ENCODE measurements at places on chromosomes 5 and 9.
A peak's percentile ranks its signal among the peaks of the same experiment; 100 is the strongest.

GRCh38 chr5:154284433-154284832, 93.9 kb downstream of the GALNT10 start:
- no peak for DNase-seq

- DNase-seq = no peak
Observed at GRCh38 chr5:95759634-95760033, 28.5 kb downstream of the RHOBTB3 start.

- DNase-seq = no peak
Observed at GRCh38 chr9:125460883-125461635, 199.4 kb downstream of the GAPVD1 start.

- no peak for DNase-seq
Observed at GRCh38 chr9:122095010-122095767, 2.1 kb upstream of the TTLL11 start.

DNA sequence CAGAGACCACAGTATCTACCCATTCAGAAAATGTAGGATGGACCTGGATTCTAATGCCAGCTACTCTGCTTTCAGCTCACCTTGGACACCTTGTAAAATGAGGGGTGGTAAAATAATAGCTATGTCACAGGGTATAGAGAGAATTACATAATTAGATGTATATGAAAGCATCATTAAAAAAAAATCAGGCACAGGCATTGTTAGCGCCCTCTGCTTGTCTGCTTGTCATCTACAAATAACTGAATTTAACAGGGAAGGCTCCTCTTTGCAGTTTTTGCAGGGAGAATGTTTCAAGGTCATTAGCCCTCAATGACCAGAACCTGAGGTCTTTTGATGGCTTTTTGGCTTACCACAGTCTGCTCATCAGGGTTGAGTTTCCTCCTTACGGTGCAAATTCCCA, 58.0 kb downstream of the GPR21 start:
- no peak for DNase-seq

DNA sequence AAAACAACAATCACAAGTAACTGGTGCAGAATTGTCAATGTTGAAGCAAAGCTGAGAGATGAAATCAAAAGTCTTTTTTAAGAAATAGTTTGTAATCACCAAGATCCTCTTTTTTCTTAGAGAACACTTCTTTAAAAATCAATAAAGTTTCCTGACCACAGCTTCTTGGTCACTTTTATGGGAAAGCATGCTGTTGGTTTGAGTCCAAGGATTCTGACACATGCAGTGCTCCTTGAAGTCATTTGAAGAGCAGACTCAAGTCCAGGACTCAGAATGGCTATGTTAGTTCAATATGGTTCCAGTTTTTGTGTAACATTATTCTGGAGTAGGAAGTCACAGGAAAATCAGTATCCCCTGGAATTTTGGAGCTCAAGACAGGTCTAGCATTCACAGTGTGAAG, 480.6 kb downstream of the NR2F1-AS1 start:
- DNase-seq = no peak

- DNase-seq = no peak
Observed at GRCh38 chr9:104861397-104861796, 66.6 kb downstream of the ABCA1 start.

DNA sequence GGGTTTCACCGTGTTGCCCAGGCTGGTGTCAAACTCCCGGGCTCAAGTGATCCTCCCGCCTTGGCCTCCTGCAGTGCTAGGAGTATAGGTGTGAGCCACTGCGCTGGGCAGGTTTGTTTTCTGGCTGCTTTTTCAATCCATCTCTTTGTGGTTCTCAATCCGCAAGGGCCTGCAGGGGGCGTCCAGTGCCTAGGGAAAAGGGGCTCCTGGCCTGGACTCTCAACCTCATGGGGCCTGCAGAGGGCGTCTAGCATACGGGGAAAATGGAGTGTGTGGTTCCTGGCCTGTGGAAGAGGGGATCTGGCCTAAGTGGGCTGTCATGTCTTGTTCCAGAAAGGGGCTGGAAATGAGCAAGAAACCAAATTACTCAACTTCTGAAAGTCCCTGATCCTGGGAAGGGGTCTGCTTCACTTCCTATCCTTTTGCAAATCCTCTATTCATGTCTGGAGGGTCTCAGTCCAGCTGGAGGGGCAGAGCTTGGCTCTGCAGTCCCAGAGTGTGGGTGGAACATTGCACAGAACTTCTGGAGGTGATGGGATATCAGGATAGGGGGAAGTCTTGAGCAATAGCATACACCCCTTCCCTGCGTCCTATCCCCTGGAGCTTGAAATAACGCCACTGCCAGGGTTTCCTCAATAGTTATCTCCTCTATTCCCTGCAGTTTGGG, 12.7 kb upstream of the CCL27 start:
- DNase-seq = peak; percentile 19

GRCh38 chr9:135100241-135100681, 12.8 kb downstream of the OLFM1 start:
- DNase-seq = no peak

DNA sequence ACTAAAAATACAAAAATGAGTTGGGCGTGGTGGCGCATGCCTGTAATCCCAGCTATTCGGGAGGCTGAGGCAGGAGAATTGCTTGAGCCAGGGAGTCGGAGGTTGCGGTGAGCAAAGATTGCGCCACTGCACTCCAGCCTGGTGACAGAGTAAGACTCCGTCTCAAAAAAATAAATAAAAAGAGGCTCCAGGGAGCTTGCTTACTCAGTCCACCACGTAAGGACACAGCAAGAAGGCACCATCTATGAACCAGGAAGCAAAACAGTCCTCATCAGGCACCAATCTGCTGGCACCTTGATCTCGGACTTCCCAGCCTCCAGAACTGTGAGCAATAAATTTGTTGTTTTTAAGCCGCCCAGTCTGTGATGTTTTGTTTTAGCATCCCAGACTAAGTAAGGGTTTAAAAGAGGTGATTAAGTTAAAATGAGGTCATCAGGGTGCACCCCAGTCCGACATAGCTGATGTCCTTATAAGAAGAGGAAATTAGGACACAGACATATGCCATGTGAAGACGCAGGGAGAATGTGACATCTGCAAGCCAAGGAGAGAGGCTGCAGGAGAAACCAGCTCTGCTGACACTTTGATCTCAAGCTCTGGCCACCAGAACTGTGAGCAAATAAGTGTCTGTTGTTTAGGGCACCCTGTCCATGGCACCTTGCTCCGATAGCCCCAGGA, 45.9 kb downstream of the C9orf50 start:
- DNase-seq = no peak
